ENCODE measurements at places on chromosomes 13 and 19. TPM values are rescaled to one million over a fixed set of nuclear protein-coding genes. Genes with fewer than 3 reads are reported as not detected.

GRCh38 chr13:98848746-98849145 lies 96.3 kb upstream of the SLC15A1 start:
- no peak for DNase-seq

GRCh38 chr13:51501592-51502152 lies 48.8 kb upstream of the INTS6 start:
- DNase-seq = no peak

Gene CD37
- 55.7 TPM for polyA plus RNA-seq

Gene NANOS2
- not detected for polyA plus RNA-seq

Gene SELENOV
- 0.28 TPM for polyA plus RNA-seq

DNA sequence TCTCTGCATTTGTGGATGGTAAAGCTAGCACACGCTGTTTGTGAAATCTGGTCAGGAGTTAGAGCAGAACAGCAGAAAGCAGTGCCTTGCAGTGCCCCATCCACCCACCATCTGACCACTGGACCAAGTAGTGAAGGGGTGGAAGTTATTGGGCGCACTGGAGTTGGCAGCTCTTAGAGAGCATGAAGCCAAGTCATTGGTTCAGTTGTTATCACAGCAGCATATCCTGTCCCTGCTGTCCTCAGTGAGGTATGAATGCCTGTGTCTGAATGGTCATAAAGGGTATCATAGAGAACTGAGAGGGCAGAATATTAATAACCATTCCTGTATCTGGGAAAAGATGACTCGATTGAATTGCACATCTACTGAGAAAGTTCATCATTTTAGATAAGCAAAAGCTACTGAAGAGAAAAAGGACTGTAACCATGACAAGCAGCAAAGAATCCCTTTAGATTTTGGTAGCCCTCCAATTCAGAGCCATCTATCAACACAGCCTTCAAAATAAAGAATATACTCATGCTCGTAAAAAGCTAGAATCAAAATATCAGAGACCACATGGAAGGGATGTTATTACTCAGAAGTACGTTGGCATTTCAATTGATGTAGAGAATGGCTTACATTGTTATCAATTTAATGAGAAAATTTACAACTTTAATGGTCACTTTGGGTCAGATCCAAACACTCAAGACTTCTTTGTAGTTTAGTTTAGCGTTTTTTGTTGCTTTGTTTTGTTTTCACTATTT lies 919.0 kb downstream of the EFNB2 start:
- no peak for DNase-seq

GRCh38 chr13:22143671-22144070 lies 472.8 kb downstream of the FGF9 start:
- no peak for DNase-seq

Gene ZNF723
- 0.21 TPM for polyA plus RNA-seq

- no peak for DNase-seq
Observed at GRCh38 chr13:97318532-97318931, 96.4 kb downstream of the MBNL2 start.

Gene ZNF460
- 6.1 TPM for polyA plus RNA-seq

GRCh38 chr13:44388427-44389059 lies 14.9 kb downstream of the SERP2 start:
- DNase-seq = no peak

Gene PHF11
- 71.3 TPM for polyA plus RNA-seq

Gene CPAMD8
- polyA plus RNA-seq = 78.8 TPM

All from left lung (tissue), 14 donors.